ENCODE measurements at places on chromosomes 7 and 10. TPM values are rescaled to one million over a fixed set of nuclear protein-coding genes. Genes with fewer than 3 reads are reported as not detected.

- DNase-seq = no peak
These were observed 122.7 kb upstream of the DNAJB12 start for GRCh38 chr10:72477463-72477862.

DNA sequence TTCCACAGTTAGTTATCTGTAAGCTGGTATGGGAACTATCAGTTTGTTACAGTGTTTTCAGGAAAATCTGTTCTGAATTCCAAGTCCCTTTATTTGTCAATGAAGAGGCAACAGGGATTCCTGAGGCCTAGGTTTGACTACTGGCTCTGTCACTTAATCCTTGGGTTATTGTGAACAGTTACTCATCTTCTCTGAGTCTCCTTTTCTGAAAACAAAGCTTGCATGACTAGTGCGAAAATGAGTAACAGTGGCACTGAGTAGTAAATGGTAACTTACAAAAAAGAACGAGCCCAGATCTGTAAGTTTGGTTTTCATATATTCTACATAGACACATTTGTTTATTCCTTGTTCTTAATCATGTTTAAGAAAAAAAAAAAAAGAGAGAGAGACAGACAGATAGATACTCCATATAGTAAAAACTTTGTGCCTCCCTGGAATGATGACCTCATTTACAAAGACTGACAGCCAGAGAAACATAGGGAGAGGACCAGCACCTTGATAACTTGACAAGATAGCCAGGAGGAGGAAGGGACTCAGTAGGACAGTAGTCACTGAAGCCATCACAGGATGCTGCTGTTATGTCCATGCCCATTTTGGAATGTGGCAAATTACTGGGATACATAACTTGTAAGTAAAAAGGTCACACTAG, 1.9 kb downstream of the MRPS33 start:
- no peak for DNase-seq

- no peak for DNase-seq
These were observed 3.7 kb upstream of the TRIP6 start for GRCh38 chr7:100863406-100863950.

DNA sequence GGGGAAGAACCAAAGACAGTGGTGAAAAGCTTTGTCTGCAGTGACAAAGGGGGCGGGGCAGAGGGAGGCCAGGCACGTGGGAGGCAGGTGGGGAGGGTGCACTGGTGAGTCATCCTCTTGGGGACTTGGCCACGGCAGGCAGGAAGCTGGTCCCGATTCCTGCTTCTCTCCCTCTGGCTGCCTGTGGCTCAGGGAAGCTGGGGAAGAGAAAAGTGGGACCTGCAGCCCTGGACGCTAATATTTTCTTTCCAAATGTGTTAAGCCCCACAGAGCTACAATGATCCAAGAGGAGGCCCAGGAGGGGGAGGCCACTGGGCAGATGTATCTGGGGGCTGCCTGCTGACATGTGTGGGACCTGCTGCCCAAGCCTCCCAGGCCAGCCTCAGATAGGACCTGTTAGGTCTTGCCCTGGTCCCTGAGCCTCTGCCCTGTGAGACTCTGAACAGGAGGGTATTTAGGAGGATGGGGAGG, 231.8 kb downstream of the KCNMA1 start:
- peak; percentile 75 for DNase-seq

DNA sequence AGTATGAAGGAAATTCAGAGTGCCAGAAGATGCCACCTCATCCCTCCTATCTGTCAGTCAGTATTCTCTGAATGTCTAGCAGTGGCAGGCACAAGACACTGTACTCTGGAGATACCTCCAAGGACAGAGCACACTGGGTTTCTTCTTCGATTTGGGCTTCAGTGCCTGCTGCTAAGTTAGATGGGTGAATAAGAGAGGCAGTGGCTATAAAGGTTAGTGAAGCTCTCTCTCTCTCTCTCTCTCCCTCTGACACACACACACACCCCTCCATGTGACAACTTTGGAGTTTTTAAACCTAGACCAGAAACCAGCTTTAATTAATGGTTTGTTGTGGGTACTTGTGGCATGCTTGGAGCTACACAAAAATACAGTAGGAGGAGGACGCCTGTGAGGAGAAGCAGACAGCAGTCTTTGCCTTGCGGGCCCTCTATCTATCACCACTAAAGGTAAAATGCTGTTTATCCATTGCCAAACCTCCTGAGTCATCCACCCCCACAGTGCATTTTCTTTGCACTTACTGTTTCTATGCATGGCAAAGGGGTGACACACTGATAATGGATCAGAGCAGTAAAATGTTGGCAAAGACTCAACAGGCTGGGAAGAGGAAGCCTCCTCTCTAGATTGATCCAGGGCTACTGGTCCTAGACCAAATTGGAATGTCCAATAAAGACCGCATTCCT, 102.5 kb downstream of the TRIL start:
- no peak for DNase-seq

- no peak for DNase-seq
These were observed 11.5 kb upstream of the CC2D2B start for GRCh38 chr10:95896071-95896850.

GRCh38 chr7:135716677-135717238, 11.2 kb downstream of the SLC13A4 start:
- DNase-seq = no peak

DNA sequence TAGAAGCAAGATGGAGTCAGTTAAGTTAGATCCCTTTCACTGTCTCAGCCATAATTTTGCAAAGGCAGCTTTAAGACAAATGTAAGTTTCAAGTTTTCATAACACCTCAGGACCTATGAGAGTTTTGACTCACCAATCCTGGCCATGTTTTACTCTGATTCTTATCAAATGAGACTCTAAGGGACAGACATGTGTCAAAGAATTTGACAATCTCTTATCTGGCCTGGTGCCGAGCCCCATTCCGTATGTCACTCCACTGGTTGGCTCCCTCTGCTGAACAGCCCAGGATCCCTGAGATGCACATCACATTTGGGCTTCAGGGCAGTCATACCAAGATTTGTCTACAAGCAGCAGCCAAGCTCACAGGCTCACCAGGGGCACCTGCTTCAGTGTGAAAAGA, 187.6 kb upstream of the STK17A start:
- DNase-seq = no peak

DNA sequence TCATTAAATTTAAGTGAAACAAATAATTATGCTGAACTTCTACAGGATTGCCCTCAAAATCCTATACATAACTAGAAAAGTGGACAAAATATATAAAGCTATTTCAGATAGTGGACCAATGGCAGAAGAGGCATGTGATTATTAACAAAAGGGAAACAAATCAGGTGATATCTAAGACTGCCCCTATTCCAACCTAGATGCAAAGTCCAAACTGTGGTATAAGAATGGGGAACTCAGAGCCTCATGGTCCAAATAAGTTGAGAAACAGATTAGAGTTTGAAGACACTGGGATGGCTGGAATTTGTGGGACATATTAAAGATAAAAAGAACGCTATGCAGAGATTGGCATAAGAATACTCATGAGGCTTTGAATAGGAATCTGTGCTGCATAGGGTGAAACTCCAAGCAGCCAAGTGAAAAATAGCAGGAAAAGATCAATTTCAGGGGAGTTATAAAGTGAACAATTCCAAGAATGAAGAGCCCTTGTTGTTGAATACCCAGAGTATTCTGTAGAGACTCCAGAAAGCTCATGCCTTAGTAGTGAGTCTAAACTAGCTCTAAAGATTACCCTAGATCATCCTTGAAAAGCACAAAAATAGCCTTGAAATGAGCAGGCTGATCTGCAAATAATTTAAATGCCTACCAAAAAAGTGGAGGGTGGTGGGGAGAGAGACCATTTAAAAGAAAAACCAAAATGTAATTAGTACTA, 152.4 kb downstream of the IMMP2L start:
- DNase-seq = no peak

GRCh38 chr7:19930851-19931250, 157.4 kb upstream of the TMEM196 start:
- no peak for DNase-seq

- no peak for DNase-seq
These were observed 106.6 kb downstream of the PRKCQ start for GRCh38 chr10:6473430-6473829.

DNA sequence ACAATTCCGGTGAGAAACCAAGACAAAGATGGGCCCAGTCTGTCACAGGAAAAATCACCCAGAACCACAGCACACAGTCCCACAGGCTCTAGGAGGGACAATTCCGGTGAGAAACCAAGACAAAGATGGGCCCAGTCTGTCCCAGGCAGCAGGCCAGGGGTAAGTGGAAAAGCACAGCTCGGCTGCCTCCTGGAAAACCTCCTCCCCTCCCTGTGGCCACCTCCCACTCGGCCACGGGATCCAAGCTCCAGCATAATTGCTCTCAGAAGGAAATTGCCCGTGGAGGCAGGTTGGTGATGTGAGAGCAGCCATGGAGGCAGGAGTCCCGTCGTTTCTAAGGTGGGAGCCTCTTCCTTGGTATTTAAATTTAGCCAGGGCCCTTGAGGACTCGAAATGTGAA, 95.7 kb downstream of the PLXNA4 start:
- peak; percentile 20 for DNase-seq

GRCh38 chr7:66088861-66089838, 13.5 kb downstream of the ASL start:
- DNase-seq = no peak

DNA sequence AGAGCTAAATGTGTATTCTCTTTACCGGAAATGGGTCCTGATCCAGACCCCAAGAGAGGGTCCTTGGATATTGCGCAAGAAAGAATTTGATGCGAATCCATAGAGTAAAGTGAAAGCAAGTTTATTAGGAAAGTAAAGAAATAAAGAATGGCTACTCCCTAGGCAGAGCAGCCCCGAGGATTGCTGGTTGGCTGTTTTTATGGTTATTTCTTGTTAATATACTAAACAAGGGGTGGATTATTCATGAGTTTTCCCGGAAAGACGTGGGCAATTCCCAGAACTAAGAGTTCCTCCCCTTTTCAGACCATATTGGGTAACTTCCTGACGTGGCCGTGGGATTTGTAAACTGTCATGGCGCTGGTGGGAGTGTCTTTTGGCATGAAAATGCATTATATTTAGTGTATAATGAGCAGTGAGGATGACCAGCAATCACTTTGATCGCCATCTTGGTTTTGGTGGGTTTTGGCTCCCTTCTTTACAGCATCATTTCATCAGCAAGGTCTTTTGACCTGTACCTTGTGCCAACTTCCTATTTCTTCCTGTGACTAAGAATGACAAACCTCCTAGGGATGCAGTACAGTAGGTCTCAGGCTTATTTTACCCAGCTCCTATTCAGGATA, 60.4 kb downstream of the ARL4A start:
- no peak for DNase-seq

- no peak for DNase-seq
These were observed 69.3 kb downstream of the ST8SIA6 start for GRCh38 chr10:17385066-17385465.

DNA sequence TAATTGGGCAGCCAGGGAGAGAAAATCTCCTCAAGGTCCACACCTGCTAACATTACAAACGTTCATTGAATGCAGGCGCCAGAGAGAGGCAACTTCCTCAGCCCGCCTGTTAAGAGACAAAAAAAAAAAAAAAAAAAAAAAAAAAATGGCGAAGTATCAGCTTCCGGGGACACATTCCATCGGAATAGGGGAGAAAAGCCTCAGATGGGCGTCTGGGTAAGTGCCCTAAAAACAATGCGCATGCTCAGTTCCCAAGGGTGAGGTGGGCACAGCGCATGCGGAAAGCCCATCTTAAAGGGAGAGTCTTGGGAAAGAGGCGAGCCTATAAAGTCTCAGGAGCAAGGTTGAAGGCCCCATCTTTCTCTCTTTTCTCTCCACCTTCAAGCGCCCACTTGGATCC, 1139.7 kb upstream of the CELF2 start:
- DNase-seq = no peak

CACNB2 gene
- total RNA-seq = 13.9 TPM

AASS gene
- 79.6 TPM for total RNA-seq

PTCD1 gene
- 8.8 TPM for total RNA-seq

TLX1 gene
- total RNA-seq = not detected

CFAP69 gene
- 73.8 TPM for total RNA-seq

CYP3A4 gene
- total RNA-seq = not detected

CNTNAP2 gene
- total RNA-seq = not detected

OR13A1 gene
- not detected for total RNA-seq

TMEM72 gene
- not detected for total RNA-seq

CALCR gene
- not detected for total RNA-seq

MSMB gene
- total RNA-seq = not detected

SRPK2 gene
- 48.1 TPM for total RNA-seq
